ENCODE measurements at places on chromosomes 12 and 14. TPM values are rescaled to one million over a fixed set of nuclear protein-coding genes. Genes with fewer than 3 reads are reported as not detected.

The C1RL gene
- 16.7 TPM for polyA plus RNA-seq

The RHEBL1 gene
- 9.4 TPM for polyA plus RNA-seq

The BDKRB1 gene
- 0.27 TPM for polyA plus RNA-seq

The GALNT4 gene
- 0.45 TPM for polyA plus RNA-seq

The OLR1 gene
- not detected for polyA plus RNA-seq

The ST8SIA1 gene
- polyA plus RNA-seq: 1.6 TPM

The ACTN1 gene
- 302 TPM for polyA plus RNA-seq

The RILPL1 gene
- 9.4 TPM for polyA plus RNA-seq

The MDGA2 gene
- 0.02 TPM for polyA plus RNA-seq

The A2M gene
- polyA plus RNA-seq: 0.15 TPM

The SYCP3 gene
- polyA plus RNA-seq: not detected
